ENCODE measurements at places on chromosomes 7 and 10.

DNA sequence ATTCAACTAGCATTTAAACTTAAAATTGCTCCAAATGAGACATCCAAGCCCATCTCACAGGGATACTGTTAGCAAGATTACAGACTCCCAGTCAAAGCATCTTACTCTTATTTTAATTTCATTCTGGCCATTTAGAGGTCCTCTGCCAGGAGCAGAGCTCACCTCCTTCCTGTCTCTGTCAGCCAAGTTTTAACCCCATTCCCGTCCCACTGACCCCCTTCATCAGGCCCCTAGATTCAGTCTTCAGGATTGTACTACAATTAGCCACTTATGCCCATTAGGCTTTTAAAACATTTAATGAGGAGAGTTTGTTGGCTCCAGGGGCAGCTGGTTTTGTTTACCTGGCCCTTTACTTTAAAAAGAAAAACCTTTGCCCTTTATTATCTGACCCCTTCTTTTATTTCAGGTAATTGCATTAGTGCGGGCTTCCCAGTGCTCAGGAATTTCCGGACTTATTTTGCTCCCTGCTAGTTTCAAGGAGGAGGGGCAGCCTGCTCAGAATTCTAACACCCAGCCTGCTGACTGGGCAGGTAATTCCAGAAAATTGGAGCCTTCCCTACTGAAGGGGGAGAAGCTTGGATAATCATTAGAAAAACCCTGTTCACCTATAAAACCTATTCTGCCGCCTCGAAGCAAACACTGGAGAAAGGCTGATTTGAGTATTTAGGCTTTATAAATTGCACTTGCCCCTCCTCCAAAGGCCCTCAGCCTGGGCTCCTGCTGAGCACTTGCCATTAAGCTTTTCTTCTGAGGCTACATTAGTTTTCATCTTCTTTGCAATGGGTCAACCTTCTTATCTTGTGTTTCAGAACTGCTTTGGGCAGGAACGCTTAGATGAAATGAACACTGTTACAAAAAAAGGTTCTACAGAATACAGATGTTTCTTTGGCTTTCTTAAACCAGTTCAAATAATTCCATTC, 200.5 kb upstream of the HPS1 start:
- DNase-seq = no peak

DNA sequence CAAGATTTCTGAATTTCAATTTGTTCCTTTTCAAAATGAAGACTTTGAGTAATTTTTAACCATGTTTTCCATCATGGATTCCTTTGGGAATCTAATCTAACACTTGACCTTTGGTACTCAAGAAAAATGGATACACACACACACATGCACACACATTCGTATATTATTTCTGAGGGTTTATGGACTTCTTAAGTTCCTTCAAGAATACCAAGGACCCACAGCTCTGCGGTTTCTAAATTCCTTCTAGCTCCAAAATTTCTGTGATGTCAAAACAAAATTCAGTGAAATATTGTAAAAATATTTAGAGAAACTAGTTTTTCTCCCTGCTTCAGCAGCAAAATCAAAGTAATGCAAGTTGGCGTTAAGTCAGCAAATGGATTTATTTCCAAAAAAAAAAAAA, 98.3 kb upstream of the FAM13C start:
- DNase-seq = no peak

GRCh38 chr7:108824840-108825580, 255.3 kb downstream of the DNAJB9 start:
- DNase-seq = no peak

GRCh38 chr7:5777932-5778331, 3.5 kb downstream of the RNF216 start:
- DNase-seq = no peak

GRCh38 chr7:101496017-101496416, 133.1 kb downstream of the MYL10 start:
- no peak for DNase-seq

- DNase-seq = no peak
Measured at GRCh38 chr7:146741911-146742310, 625.3 kb downstream of the CNTNAP2 start.

- DNase-seq = no peak
Measured at GRCh38 chr10:93383562-93383981, 98.6 kb downstream of the MYOF start.

GRCh38 chr7:122413339-122413738, 108.8 kb upstream of the FEZF1 start:
- no peak for DNase-seq

DNA sequence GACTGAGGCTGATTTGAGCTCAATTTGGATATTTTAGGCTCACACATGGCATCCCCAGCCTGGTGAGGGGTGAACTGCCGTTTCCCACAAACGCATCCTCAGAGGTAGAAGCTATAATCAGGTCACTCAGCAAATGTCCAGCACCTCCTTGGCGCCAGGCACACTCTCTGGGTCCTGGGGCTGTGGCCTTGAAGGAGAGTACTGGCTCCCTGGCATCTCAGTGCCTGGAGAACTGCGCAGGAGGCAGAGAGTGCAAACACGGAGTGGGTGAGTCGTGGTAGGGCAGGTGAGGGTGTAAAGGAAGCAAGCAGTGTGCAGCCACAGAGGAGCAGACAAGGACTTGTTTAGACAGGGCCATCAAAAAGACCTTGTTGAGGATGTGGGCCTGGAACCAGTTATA, 224.0 kb upstream of the ZNF32 start:
- no peak for DNase-seq

- no peak for DNase-seq
Measured at GRCh38 chr10:20622531-20623211, 274.4 kb downstream of the NEBL start.

DNA sequence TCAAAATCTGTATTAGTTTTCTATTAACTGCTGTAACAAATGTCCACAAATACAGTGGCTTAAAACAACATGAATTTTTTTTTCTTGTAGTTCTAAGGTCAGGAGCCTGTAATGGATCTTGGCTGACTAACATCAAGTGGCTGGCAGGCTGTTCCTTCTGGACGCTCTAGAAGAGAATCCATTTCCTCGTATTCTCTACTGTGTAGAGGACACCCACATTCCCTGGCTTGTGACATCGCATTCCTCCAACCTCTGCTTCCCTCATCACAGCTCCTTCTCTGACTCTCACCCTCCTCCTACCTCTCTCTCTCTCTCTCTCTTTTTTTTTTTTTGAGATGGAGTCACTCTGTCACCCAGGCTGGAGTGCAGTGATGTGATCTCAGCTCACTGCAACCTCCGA, 4.8 kb upstream of the CALHM1 start:
- no peak for DNase-seq

DNA sequence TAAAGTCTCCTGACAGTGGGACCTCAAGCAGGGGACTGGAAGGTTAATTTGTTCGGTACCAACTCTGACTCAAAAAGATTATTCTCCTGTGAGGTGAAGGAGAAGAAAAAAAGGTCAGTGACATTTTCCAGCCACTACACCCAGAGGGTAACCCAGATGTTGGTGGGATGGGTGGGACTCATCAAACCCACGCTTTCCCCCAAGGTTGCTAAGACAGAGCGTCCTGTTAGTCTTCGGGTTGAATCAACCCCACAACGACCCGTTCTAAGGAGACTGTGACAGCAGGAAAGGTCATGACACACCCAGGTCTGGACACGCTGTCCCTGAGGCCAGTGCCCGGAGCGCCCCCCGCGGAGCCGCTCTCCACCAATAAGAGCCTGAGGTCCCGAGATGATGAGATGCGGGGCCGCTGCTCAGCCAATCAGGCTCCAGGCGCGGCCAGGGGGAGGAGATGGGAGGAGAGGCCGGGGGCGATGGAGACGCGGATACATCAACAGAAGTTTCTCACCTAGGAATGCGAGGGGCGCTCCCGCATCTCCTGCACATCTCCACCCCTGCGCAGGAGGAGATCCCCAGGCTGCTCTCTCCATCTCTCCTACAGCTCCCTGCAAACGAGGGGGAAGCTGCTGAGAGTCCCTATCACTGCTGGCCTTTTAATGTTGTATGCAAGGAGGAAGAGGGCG, at the start of gene WNT16:
Gene WNT16 (plus strand): TSS at position 493 of the 683 bp plus-strand sequence. CDS start 293 bp downstream, outside the sequence.
- DNase-seq = no peak

DNA sequence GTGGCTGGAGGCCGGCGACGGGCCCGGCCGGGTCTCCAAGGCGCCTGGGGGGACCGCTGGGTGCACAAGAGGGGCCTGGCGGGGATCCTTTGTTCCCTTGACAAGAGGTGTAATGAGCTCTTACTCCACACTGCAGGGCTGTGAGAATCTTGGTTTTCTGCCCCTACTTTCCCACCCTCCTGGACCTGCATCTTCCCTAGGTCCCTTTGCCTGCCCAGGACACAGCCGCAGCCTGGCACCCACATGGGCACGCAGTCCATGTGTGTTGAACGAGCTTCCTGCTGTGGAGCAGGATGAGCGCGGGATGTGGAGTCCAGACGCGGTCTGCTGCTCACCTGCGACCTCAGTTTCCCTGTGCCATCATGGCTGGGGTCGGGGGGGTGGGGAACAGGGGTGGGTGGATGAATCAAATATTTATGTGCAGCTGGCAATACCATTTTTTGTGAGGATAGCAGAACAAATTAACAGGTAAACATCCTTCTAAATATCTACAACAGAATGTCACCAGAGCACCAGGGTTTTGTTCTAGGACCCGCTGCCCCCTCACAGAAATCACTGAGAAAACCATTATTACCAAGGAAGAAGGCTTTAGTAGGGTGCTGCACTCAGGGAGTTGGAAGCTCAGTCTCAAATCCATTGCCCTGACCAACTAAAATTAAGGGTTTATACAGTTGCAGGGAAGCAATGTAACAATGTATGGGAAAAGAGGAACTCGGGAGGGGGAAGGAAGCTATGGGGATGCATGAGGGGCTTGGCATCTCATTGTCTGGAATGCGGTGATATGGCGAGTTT, 474 bp upstream of the NSMCE4A start:
- no peak for DNase-seq

DNA sequence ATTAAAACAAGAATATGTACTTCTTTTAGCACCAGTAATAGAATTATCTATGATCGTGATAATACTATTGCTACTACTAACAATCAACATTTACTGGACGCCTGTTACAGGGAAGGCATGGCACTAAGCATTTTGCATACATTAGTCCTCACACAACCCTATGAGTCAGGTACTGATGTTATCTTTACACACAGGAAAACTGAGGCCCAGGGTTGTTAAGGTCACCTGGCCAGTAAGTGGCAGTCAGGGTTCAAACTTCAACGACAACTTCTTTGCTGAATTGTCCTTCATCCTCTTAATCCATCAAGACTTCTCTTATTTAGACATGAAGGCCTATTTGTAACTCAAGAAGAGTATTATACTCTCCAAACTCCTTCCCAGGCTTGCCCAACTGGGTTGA, 41.9 kb upstream of the ACSL5 start:
- no peak for DNase-seq

GRCh38 chr10:67015225-67015624, 89.4 kb downstream of the LRRTM3 start:
- no peak for DNase-seq

GRCh38 chr10:22570733-22571430, 143.5 kb downstream of the PIP4K2A start:
- DNase-seq = no peak

GRCh38 chr7:150337179-150337578, 4.2 kb downstream of the RARRES2 start:
- DNase-seq = no peak

- no peak for DNase-seq
Measured at GRCh38 chr10:37712489-37713131, 144.8 kb downstream of the ZNF248 start.

GRCh38 chr10:10712155-10712704, 305.4 kb upstream of the CELF2 start:
- DNase-seq = no peak

- no peak for DNase-seq
Measured at GRCh38 chr10:122854648-122855047, 9.0 kb upstream of the CUZD1 start.

- DNase-seq = no peak
Measured at GRCh38 chr10:118916777-118917176, 112.7 kb upstream of the NANOS1 start.

DNA sequence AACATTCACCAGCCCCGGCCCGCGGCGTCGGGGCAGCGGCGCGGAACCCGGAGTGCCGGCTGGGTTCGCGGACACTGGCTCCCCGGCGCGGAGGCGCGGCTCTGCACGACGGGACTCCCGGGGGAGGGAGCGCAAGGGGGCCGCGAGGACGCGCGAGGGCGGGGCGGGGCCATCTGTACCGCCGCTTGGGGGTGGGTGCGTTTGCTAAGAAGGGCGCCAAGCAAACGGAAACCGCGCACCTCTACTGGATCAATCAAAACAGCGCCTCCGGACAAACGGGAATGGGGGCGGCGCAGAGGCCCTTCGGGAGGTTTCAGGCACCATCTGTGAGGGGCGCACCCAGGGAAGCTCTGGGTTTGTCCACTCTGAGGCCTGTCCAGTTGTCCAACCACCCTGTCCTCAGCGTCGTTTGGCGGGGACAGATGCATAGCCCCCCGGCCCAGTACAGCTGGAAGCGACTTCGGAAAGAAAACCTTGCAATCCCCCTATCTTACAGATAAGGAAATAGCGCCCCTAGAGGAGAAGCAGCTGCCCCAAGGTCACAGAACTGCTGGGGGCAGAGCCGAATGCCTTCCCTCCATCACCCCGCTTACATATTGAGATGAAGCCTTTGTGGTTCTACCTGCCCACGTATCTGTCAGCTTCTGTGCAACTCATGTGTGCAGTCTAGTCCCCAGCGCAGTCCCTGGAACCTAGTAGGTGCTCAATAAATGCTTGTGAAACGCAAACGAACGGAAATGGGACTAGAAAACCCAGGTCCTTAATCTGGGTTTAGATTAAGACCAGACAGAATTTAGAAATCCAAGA, 10.7 kb upstream of the SLIT1 start:
- no peak for DNase-seq

GRCh38 chr7:138549082-138549481, 89.0 kb downstream of the TRIM24 start:
- no peak for DNase-seq

DNA sequence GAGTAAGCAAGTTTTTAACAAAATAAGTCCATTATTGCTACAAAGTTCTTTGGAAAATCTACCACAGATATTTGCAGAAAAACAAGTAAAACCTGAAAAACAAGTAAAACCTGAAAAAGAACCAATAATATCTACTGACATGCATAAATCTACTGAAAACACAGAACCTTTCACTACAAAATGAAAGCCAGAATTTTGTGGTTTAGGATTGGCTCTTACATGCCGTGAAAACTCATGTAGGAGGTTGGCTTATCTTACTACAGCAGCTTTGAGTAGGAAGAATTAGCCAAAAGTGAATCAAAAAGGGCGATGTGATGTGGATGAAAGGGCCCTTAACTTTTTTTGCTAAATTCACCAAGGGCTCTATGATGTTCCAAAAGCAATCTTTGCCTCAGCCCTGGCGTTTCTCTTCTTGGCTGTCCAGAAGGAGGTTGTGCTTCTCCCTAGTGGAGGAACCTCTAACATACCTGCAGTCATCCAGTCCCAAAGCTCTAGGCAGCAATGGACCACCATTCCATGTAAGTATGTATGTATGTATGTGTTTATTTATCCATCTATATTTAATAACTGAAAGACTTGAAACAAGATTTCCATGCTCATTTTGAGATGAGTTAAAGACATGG, 93.5 kb upstream of the ZNF804B start:
- no peak for DNase-seq

GRCh38 chr7:92641921-92642511, 51.8 kb upstream of the FAM133B start:
- DNase-seq = no peak
